ENCODE measurements at places on chromosomes 11 and 22.

DNA sequence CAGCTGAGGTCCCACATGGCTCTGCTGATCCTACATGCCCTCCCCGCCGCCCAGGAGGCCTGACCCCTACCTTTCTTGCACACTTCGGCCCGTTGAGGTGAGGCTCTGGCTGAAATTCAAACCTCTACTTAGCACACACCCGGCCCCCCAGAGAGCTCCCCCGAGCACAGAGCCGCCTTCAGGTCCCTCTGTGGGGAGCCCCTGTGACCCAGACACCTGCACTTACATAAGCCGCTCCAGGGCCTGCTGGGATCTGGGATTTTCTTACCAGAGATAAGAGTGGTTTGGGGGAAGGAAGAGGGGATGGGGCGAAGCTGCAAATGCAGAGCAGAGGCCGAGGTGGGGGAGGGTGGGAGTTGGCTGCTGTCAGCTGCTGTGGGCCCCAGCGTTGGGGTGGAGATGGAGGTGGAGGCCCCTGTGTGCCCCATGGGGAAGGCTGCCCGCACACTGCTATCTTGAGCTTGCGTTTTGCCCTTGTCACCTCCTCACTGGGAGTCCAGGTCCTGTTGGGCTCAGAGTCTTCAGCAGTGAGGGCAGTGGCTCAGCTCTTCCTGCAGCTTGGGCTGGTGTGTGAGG lies 30.6 kb downstream of the CAPN1 start:
- H3K4me3 ChIP-seq, result no peak overlapping the region
- no peak overlapping the region for H3K27ac ChIP-seq
- H3K36me3 ChIP-seq, result peaks cover 14% of the 10 kb centered on the region
- no peaks in the 10 kb centered on the region for H3K27me3 ChIP-seq
- peaks cover 8% of the 10 kb centered on the region for H3K4me1 ChIP-seq
- DNase-seq, result no peak

GRCh38 chr11:28009388-28009787 lies 98.6 kb downstream of the KIF18A start:
- no peak for DNase-seq
- H3K27me3 ChIP-seq, result no peaks in the 10 kb centered on the region
- no peak overlapping the region for H3K4me3 ChIP-seq
- no peaks in the 10 kb centered on the region for H3K36me3 ChIP-seq
- no peak overlapping the region for H3K27ac ChIP-seq

- H3K27ac ChIP-seq, result no peak overlapping the region
- no peak overlapping the region for H3K4me3 ChIP-seq
- no peaks in the 10 kb centered on the region for H3K36me3 ChIP-seq
- no peaks in the 10 kb centered on the region for H3K4me1 ChIP-seq
These were observed 76.7 kb downstream of the PPFIBP2 start for GRCh38 chr11:7590529-7590928.

GRCh38 chr11:10518891-10519290 lies 22.1 kb downstream of the RNF141 start:
- H3K4me1 ChIP-seq, result no peaks in the 10 kb centered on the region
- no peak overlapping the region for H3K27ac ChIP-seq
- no peaks in the 10 kb centered on the region for H3K27me3 ChIP-seq
- DNase-seq, result no peak
- no peak overlapping the region for H3K4me3 ChIP-seq

GRCh38 chr22:47602732-47603131 lies 840.3 kb downstream of the TBC1D22A start:
- no peaks in the 10 kb centered on the region for H3K36me3 ChIP-seq
- H3K27me3 ChIP-seq, result no peaks in the 10 kb centered on the region
- no peaks in the 10 kb centered on the region for H3K4me1 ChIP-seq

DNA sequence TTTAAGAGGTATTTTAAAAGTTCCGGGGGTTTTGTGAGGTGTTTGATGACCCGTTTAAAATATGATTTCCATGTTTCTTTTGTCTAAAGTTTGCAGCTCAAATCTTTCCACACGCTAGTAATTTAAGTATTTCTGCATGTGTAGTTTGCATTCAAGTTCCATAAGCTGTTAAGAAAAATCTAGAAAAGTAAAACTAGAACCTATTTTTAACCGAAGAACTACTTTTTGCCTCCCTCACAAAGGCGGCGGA lies 193 bp upstream of the MALAT1 start:
- no peak for DNase-seq
- peaks cover 40% of the 10 kb centered on the region for H3K36me3 ChIP-seq
- peak overlapping the region; percentile 99 for H3K27ac ChIP-seq
- H3K27me3 ChIP-seq, result no peaks in the 10 kb centered on the region
- H3K4me1 ChIP-seq, result peaks cover 12% of the 10 kb centered on the region
- peak overlapping the region; percentile 99 for H3K4me3 ChIP-seq

DNA sequence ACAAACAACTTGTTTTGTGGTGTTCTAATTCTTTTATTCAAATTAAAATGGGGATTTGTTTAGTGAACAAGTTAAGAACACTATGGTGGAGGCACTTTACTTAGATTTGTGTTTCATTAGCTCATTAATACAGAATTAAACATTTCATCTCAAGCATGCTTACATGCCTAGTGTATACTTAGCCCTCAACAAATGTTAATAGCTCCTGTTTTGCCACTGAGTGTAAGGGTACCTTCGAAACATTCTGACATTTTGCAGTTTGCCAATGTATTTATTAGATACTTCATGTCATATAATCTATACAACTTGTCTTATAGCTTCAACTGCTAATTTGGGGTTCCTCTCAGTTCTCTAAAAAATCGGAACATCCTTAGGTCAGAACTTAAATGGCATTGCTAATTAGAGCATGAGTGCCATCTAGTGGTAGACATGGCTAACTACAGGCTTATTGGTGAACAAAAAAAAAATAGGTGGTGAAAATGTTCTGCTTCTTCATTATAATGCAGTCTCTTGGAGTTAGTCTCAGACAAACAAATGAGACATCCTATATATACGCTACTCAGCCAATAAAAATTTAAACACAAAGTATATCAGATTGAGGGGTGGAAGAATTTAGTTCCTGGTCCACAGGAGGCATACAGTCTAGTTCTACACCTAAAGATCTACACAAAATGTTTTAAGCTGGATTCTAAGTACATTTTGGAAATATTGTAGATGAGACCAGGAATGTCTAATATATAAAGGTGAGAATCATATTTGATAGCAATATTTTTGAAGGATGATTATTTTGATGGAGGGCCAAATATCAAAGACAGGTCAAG lies 4.9 kb upstream of the CNTN5 start:
- H3K36me3 ChIP-seq, result no peaks in the 10 kb centered on the region
- H3K4me3 ChIP-seq, result no peak overlapping the region
- no peaks in the 10 kb centered on the region for H3K27me3 ChIP-seq
- H3K4me1 ChIP-seq, result no peaks in the 10 kb centered on the region
- peak; percentile 27 for DNase-seq

- H3K4me3 ChIP-seq, result no peak within 1 kb of the TSS
- H3K36me3 ChIP-seq, result no peaks in the 10 kb centered on the region
- peaks cover 5% of the 10 kb centered on the region for H3K27me3 ChIP-seq
- H3K27ac ChIP-seq, result no peak within 1 kb of the TSS
These were observed at the start of gene HOATZ for GRCh38 chr11:111514216-111515031. Gene HOATZ, plus strand, starts transcription at chr11:111514778. Its CDS starts 7 bp downstream, at chr11:111514785.

- peak overlapping the region; percentile 87 for H3K4me3 ChIP-seq
- peak overlapping the region; percentile 89 for H3K27ac ChIP-seq
- H3K4me1 ChIP-seq, result peaks cover 14% of the 10 kb centered on the region
- no peaks in the 10 kb centered on the region for H3K27me3 ChIP-seq
- DNase-seq, result no peak
These were observed 667 bp downstream of the RAB6A start for GRCh38 chr11:73760135-73760678.

- no peak overlapping the region for H3K4me3 ChIP-seq
- H3K27ac ChIP-seq, result no peak overlapping the region
- no peaks in the 10 kb centered on the region for H3K27me3 ChIP-seq
- DNase-seq, result no peak
- peaks cover 17% of the 10 kb centered on the region for H3K36me3 ChIP-seq
These were observed 24.2 kb upstream of the ACAT1 start for GRCh38 chr11:108097179-108097578.

DNA sequence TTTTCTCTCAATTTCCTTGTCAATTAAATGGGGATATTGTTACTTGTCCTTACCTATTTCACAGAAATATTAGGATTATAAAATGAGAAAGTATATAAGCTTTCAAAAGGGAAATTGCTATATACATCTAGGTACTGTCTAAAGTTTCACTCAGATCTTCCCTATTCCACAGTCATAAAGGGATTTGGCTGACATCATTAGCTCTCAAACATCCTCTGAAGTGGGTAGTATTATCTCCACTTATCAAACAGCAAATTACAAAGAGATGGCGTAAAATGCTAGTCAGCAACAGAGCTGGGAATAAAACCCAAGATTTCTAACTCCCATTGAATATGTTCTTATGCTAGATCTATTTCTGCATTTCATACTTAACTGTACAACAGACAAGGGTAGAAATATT lies 50.9 kb downstream of the SLC25A17 start:
- no peak for DNase-seq
- no peak overlapping the region for H3K4me3 ChIP-seq
- no peaks in the 10 kb centered on the region for H3K27me3 ChIP-seq
- no peak overlapping the region for H3K27ac ChIP-seq

GRCh38 chr22:17703811-17704210 lies 65.3 kb downstream of the BCL2L13 start:
- no peak overlapping the region for H3K27ac ChIP-seq
- no peak overlapping the region for H3K4me3 ChIP-seq
- DNase-seq, result no peak
- H3K36me3 ChIP-seq, result no peaks in the 10 kb centered on the region
- H3K27me3 ChIP-seq, result no peaks in the 10 kb centered on the region

DNA sequence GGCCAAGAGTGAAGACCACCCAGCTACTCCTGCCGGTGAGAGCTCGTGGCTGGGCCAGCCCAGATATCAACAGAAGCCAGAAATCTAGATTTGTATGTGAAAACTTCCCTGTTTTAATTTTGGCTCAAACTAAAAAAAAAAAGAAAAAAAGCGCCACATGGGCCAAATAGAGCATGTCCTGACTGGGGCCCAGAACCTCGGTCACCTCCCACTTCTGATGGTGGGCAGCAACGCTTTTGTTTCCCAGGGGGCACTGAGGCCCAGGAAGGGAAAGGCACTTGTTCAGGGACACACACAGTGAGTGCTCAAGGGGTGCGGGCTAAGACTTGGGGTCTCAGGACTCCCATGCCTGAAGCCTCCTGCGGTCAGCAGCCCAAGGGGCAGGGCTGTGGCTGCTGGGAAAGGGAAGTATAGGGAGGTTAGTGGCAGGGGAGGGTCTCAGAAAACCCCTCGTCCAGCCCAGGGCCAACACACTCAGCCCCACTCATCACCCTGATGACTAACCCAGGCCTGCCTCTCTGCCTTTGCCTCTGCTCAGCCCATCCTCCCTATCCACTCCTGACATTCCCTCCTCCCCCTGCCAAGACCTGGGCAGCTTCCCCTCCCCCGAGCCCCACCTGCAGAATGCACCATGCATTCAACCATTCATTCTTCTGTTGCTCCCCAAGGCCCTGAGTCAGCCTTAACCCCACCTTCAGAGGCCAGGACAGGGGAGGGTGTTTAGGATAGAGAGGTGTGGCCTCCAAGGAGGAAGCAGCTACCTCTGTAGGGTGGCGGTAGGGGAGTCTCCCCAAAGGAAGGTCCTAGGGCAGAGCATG lies 30.0 kb upstream of the TCF20 start:
- no peaks in the 10 kb centered on the region for H3K27me3 ChIP-seq
- DNase-seq, result no peak
- peaks cover 90% of the 10 kb centered on the region for H3K4me1 ChIP-seq
- H3K36me3 ChIP-seq, result no peaks in the 10 kb centered on the region
- H3K4me3 ChIP-seq, result peak overlapping the region; percentile 68

DNA sequence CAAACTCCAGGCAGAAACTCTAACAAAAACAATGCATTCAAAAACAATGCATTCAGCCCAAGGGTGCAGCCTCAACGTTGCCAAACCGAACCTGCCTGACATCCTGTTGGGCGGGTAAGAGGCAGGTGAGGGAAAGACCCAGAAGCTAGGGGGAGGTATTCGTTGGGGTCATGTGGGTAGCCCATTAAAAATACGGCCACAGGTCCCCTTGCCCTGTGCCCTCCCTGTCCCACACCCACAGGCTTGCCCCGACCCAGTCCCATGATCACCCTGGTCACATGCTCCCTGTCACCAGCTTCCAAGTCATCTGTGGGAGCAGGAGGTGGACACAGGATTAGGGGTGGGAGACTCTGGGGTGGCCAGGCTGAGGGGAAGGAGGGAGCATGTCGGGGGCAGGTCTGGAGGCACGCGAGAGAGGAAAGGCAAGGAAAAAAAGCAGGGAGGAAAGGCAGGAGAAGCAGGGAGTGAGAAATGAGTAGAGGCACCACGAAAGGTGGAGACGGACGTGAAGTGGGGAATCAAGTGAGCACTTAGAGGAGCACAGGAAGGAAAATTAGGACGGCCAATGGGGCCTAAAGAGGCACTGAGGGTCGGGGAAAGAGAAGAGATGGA lies 683 bp downstream of the PLA2G6 start:
- peaks cover 23% of the 10 kb centered on the region for H3K4me1 ChIP-seq
- no peaks in the 10 kb centered on the region for H3K27me3 ChIP-seq
- no peaks in the 10 kb centered on the region for H3K36me3 ChIP-seq
- H3K27ac ChIP-seq, result peak overlapping the region; percentile 67

- H3K27ac ChIP-seq, result no peak overlapping the region
- H3K36me3 ChIP-seq, result peaks cover 32% of the 10 kb centered on the region
- H3K27me3 ChIP-seq, result no peaks in the 10 kb centered on the region
These were observed 32.1 kb downstream of the SERPIND1 start for GRCh38 chr22:20805972-20806471.

DNA sequence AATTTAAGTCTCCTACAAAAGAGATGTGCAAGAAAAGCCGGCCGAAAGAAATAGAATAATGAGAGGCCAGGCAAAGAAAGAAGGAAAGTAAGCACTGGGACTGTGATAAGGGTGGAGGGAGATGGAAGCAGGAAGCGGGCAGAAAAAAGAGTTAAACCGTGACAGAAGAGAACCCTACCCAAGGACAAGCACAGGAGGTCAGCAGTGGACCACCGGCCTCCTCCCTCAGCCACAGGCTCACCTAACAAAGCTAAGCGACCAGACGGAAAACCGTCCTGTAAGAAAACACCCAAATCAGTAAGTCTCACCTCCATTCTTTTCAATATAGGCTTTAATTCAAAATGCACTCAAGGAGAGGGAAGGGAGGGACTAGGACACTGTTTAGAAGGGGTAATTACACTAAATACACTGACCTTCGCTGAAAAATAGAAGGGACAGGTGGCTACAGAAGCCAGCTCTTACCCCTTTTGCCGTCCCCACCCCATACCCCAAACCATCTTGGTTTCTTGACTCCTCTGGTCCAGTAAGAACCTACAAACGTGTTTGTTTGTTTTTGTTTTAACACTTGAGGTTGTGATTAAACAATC lies 1.9 kb downstream of the FAM181B start:
- peaks cover 4% of the 10 kb centered on the region for H3K27me3 ChIP-seq
- no peak overlapping the region for H3K27ac ChIP-seq
- no peaks in the 10 kb centered on the region for H3K4me1 ChIP-seq
- no peak overlapping the region for H3K4me3 ChIP-seq

- H3K36me3 ChIP-seq, result no peaks in the 10 kb centered on the region
- no peaks in the 10 kb centered on the region for H3K27me3 ChIP-seq
- DNase-seq, result no peak
- H3K4me1 ChIP-seq, result no peaks in the 10 kb centered on the region
- H3K27ac ChIP-seq, result no peak overlapping the region
- no peak overlapping the region for H3K4me3 ChIP-seq
These were observed 113.8 kb downstream of the ATXN10 start for GRCh38 chr22:45785458-45785857.
